H4 (cell line): ENCODE measurements at places on chromosomes 16 and 17. TPM values are rescaled to one million over a fixed set of nuclear protein-coding genes. Genes with fewer than 3 reads are reported as not detected.

DNA sequence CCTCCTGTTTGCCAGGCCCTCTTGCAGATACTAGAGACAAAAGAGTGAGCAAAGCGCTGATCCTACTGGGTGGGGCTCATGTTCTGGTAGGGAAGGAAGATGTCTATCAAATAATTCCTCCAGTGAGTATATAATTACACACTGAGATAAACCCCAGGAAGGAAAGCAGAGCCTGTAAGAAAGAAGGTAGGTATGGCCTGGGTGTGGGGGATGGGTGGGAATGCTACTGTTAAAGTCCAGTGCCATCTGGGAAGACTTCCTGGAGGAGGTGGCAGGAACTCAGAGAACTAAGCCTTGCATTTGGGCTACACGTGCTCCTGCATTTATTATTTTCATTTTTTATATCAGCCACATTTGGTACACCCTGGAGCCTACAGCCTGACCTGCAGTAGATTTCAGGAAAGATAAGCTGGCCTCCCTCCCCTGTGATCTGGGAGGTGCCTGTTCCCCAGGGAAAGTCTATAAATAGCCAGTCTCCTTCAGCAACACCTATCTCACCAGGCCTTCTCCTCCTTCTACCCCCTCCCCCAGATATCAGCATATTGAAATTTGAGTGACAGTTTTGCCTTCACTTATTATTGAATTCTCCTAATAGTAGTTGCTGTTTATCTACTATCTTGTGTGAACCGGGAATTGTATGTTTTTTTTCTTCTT, 11.5 kb downstream of the ATP2C2 start:
- DNase-seq = no peak

GRCh38 chr17:73030995-73031394, 61.5 kb downstream of the SLC39A11 start:
- DNase-seq = no peak

DNA sequence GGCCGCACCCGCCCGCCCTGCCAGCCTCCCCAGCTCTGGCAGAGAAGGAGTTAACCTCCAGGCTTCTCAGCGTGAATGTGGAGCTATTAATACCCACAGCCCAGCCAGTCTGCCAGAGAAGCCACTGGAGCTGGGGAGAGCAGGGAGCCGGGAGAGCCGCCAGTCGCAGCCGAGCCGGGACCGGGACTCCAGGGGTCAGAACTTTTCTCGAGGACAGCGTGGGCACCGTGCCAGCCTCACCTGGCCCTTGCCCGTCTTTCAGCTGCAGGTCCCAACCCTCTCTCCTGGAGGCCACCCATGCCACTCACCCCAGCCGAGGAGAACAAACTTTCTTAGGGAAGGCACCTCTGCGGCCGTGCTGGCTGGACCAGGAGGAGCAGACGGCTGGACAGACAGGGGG, 33.8 kb upstream of the SBK1 start:
- no peak for DNase-seq

Gene CBFA2T3
- total RNA-seq = not detected in 2 replicates

DNA sequence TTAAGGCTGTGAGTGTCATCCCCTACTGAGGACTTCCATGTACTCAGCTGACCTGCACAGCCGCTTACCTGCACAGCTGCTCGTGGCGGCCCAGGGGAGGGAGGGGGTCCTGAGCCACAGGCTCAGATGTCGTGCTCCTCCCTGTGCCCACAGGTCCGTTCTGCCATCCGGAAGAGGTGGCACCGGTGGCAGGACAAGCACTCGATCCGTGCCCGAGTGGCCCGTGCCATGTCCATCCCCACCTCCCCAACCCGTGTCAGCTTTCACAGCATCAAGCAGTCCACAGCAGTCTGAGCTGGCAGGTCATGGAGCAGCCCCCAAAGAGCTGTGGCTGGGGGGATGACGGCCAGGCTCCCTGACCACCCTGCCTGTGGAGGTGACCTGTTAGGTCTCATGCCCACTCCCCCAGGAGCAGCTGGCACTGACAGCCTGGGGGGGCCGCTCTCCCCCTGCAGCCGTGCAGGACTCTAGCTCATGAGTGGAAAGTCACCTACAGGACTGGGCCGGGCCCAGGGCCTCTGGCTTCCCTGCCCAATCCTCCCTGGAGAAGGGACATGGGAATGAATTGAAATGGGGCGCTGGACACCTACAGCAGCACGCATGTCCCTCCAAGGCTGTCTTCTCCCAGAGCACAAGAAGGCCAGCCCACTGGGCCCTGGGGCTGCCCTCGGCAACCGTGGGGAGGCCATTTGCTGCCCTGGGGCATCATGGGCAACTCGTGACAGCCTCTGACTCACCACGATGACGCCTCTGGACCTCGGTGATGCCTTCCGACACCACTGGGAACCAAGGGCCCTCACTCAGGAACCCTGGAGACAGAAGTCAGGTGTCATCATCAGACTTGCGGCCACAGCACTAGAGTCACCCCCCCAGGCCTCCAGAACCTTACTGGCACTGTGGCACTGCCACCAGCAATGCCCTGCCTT, 9.9 kb upstream of the SPPL2C start:
- DNase-seq = peak; percentile 46

DNA sequence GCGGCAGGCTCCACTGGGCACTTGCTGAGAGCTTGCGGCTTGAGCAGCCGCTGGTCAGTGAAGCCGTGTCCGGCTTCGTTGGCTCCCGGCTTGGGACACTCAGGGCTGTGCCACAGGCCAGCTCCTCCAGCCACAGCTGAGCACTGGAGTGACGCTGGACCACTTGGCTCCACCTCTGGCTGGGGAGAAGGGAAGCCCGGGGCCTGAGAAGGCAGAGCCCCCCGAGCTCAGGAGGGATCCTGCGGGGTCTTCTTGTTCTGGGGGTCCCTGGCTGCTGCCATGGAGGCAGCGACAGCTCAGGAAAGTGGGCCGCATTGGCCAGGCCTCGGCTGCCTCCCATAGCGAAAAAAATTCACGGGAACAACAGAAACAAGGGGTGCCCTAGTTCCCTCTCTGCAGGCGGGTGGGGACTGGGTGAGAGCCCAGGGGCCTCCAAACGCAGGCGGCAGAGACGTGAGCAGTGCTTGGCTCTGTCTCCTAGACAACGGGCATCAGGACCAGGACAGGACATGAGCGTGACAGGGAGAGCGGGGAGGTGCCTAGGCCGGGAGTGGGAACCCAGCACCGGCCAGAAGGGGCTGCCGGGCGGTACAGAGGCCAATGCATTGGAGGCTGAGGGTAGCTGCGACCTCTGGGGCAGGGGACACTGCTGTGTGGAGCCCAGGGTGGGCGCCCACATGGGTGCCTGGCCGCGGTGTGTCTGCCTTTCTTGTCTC, 37.7 kb downstream of the SLC7A5 start:
- DNase-seq = no peak
